ENCODE measurements at places on chromosomes 7 and 10. TPM values are rescaled to one million over a fixed set of nuclear protein-coding genes. Genes with fewer than 3 reads are reported as not detected.

SLC13A1 gene
- total RNA-seq = not detected

NCF1 gene
- total RNA-seq = not detected

PRPF18 gene
- total RNA-seq = 21.3 TPM

IGF2BP3 gene
- total RNA-seq = 111 TPM

LAMB4 gene
- not detected for total RNA-seq

ACHE gene
- 11.3 TPM for total RNA-seq

PRLHR gene
- not detected for total RNA-seq

GRCh38 chr10:104819731-104820130 lies 178.6 kb downstream of the SORCS3 start:
- DNase-seq = no peak

- DNase-seq = no peak
These were observed 19.2 kb upstream of the PTPRN2 start for GRCh38 chr7:158606671-158607424.

GRCh38 chr10:34397324-34397723 lies 417.8 kb downstream of the PARD3 start:
- DNase-seq = no peak

DNA sequence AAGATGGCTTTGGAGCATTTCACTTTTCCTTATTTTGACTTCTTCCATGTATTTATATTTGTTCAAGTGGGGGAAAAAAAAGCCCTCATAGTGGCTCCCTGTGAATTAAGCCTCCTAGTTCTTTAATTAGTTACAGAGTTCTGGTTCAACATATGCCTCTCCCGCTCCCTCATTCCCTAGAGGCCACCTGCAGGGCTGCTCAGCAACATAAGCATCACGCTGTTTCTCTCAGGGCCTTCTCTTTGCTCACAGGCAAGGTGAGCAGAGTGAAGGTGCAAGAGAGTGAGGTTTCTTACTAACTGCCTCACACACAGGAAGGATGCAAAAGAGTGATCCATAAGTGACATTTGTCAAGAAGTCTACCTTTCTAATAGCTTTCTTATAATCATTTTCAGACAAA lies 196.7 kb downstream of the SEMA3E start:
- no peak for DNase-seq

DNA sequence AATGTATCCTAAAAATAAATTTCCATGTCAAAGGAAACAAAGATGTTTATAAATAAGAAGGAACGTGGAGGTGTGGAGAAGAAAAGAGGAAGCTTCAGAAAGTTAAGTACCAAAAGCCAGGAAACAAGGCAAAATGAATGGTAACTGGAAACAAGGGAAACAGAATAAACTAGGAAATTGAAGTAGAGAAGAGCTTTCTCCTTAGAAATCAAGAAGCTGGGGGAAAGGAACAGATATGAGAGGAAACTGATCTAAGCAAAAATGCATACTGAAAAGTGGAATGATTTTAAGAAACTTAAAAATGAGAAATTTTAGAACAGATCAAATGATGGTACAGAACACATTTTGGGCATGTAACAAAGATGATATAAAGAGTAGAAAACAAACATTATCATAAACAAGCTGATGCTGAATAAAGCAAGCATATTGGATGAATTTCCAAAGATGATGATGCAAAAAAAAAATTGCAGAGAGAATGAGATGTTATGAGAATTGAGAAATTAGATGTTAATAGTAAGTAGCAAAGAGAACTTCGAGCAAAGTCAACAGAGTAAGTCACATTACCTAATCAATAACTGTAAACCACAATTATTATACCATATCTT lies 1.9 kb downstream of the BRAF start:
- no peak for DNase-seq

DNA sequence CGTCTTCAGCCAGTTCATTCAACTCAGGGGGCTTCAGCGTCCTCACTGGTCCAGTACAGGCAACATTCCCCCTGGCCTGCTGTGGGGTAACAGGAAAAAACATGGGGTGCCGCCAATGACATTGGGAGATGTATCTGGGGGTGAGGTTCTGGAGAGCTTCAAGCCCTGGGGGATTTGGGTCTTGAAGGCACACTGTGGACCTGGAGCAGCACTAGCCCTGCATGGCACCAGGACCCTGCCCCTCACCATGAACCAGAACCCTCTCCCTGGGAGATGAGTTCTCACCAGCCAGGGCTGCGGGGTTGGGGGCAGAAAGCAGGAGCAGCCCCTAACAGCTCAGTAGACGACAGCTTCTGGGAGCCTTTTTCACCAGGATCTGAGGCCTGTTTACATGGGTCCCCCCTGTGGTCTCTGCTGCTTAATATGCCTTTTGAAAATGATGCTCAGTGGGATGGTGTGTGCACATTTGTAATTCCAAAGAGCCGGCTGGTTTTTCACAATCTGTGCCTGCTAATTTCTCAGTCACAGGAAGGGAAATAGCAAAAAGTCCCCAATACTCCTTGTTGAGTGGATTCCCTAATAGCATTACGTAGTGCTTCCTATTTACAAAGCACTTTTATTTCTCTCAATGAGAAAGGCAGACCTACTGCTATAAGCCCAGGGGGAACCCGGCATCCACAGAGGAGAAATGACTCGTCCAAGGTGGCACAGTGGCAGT lies 509.5 kb downstream of the RPS24 start:
- DNase-seq = no peak

- no peak for DNase-seq
These were observed 77.6 kb upstream of the ZMIZ1 start for GRCh38 chr10:78991187-78991586.

- no peak for DNase-seq
These were observed 99.4 kb downstream of the PARD3 start for GRCh38 chr10:34715511-34716187.

DNA sequence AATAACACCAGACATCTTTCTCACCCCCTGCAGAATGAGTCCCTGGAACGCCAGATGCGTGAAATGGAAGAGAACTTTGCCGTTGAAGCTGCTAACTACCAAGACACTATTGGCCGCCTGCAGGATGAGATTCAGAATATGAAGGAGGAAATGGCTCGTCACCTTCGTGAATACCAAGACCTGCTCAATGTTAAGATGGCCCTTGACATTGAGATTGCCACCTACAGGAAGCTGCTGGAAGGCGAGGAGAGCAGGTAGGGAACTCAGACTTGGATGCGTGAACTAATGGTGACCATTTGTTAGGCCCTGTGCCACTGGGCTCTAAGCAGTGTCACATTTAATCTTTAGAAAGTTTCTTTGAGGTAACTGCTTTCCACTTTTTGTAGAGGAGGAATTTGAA lies 7.1 kb downstream of the VIM start:
- no peak for DNase-seq

DNA sequence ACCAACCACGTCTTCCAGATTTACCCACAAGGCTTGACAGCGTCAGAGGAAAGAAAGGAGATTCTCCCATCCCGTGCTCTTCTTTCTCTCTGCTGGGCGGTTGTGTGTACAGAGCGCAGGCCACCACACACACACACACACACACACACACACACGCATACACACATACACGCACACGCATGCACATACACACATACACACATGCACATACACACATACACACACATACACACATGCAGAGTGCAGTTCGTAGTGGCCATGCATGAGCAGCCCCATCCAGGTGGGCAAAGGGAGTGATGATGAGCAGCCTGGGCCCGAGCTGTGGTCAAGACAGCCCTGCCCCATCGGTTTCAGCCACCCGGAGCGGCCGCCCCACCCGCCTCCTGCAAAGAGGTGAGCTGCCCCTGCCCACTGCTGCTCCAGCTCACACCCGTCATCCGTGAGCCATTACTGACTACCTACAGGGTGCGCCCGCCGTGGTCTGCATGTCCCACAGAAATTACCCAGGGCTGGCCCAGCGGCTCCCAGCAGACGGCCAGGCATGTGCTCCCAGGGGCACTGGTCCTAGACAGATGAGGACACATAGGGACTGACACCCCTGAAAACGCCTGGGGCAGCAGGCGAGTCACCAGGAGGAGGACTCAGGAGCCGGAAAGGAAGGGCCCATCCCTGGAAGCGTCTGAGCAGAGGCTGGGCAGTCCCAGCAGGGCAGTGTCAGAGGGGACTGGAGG lies 69.6 kb downstream of the ASB13 start:
- no peak for DNase-seq

DNA sequence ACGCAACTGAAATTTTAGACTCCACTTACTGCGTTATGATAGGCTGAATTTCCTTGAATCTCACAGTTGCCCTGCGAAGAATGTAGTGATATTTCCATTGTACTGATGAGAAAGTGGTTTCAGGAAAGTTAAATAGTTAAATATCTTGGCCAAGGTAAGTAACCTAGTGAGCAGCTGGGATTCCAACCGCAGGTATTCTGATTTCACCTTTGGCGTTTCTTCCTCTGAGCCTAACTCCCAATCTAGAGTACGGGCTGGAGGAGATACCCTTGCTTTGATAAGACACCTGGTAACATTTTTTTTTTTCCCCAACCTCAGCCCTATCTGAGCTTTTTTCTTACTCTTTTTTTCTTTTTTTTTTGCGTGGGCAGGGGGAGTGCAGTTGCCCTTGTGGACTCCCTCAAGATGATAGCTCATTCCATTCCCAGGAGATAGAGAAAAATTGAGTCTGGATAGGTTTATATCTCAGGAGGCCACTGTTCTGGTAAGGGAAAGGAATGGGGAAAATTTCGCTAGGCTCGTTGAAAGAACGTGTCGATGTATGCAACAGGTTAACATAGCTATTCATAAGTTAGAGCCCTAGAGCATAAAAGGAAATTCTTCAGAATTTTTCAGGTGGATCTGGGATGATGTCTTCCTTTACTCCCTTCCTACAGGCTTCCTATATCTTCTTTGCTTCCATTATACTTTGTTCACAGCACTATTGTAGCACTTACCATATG lies 3.1 kb upstream of the TAS2R38 start:
- no peak for DNase-seq

- no peak for DNase-seq
These were observed 27.9 kb downstream of the CADPS2 start for GRCh38 chr7:122858320-122858719.

- DNase-seq = no peak
These were observed 14.5 kb upstream of the LIMK1 start for GRCh38 chr7:74069086-74069541.

GRCh38 chr10:61896854-61897661 lies 4.4 kb upstream of the ARID5B start:
- peak; percentile 71 for DNase-seq

GRCh38 chr7:140506788-140507464 lies 27.6 kb upstream of the MKRN1 start:
- no peak for DNase-seq
